ENCODE measurements at places on chromosomes 7 and 10.

- peak; percentile 7 for DNase-seq
Measured at GRCh38 chr10:59808896-59809643, 55.8 kb upstream of the MRLN start.

DNA sequence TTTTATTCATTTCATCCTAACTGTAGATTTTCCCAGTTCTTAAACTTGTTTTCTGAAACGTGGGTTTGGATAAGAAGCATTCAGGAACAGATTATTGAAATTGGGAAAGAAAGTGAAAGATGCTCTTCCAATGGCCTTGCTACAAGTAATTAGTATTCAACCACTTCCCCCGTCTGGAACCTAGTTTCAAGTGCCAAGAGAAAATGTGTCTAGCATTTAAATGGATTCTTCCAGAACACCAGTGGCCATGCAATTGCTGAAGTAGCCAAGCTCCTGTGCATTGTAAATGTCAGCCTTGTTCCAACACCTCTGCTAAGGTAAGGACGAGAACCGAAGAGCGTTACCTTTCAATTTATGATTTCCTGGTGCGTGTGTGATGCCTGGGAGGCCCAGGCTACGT, 68.2 kb downstream of the PFKFB3 start:
- no peak for DNase-seq

DNA sequence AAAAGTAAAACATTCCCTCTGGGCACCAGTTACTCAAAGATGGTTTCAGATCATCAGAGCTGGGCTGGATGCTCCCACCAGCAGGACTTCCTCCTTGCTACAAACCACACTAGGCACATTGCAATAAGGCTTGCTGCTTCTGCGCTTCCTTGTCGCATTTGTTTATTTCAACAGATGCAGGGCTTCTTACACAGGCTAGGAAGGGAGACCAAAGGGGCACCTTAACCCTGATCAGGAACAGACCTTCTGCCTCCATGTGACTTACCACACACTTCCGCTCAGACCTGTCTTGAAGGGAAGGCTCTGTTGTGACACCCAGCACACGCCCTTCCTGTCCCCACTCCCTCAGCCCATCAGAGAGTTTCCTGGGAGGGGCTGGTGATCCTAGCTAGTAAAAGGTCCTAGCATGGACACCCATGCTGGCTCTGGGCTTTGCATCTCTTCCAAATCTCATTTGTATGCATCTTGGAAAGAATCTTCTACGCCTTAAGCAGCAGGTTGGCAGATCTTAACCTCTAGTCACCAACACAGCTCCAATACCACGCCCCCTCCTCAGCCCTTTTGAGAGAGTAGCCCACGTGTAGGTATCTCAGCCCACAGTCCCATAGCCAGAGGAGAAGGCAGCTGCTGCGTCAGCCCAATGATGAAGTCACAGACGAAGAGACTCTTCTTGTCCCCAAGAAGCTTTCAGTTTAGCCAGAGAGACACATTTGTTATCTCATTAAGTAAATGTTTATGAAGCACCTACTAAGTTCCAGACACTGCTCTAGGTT, 47.1 kb upstream of the SVIL start:
- peak; percentile 99 for DNase-seq

DNA sequence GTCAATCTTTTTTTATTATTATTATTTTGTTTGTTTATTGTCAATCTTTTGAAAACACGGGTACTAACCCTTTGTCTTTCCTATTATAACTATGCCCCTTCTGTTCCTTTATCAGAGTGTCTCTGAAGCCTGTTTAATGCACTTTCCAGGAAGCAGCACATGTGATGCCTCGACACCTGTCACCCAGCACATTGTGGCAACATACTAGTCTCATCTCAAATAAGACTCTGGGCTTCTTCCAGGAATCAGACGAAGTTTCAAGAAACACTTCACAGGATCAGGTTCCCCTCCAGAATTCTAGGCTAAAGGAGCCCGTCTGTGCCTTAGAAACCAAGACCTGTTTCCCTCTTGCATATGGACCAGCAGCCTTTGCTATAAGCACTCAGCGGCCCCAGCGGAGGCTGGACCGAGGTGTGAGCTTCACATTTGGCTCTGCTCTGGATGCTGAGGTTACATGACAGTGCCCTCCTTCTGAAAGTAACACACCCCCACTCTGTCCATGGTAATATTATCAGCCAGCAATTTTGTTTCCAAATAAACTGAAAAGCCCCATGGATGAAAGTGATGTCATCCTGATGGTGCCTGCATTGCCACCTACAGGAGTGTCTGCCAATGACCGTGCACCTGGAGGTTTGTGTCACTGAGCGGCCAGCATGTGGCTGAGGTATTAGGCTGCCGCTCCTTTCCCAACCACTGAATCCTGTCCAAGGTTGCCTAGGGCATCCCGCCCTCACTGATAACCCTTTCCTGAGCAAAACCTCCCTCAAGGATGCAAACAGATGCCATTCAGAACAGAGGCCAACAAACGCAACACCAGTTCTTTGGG, 38.1 kb downstream of the MKI67 start:
- no peak for DNase-seq

- DNase-seq: no peak
Measured at GRCh38 chr10:129915526-129916378, 48.3 kb downstream of the EBF3 start.

GRCh38 chr7:151246851-151247580, 1.5 kb downstream of the SMARCD3 start:
- DNase-seq: no peak

DNA sequence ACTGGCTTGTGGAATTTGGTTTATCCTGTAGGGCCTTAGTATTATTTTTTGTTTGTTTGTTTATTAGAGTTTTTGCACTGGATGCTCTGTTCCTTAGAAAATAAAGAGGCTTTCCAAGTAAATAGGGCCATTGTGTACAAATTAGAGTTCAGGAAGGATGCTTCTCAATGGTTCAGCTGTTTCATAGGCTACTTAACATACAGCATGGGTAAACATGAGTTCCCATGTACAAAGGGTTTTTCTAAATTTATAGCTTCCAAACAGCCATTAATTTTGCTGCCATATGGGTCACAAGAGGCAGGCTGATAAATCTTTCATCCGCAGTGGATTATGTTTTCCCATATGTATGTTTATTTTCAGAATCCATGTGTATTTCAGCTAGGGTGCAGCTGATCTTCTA, 121.6 kb upstream of the WDR11 start:
- no peak for DNase-seq

DNA sequence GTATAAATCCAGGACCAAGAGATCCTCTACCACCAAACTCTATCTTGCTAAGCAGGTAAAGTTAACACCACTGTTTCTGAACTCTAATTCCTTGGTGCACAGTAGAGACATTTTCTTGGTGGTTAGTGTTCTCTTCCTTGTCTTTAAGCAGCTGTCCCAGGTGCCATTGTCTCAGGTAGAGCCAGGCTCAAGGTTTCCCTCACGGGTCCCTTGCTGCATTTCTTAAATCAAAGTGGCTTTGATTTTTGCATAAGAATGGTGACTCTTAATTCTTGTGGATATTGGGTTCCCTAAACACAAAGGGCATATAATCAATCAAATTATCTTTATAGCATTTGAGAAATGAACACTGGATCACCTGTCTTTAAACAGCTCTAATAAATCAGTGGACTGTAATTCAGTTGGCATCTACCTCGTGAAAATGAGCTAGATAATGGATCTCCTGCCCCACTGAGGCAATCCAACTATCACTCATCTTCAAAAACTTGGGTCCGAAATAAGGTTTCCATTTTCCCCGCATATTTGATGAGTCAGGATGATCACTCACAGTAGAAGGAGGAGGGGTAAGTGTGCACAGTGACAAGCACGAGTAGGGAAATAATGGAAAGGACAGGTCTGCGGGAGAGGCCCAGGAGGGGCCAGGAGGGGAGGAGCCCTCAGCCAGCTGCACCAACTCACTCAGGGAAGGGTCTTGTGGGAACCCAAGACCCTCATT, 2.4 kb downstream of the ABCC2 start:
- no peak for DNase-seq

DNA sequence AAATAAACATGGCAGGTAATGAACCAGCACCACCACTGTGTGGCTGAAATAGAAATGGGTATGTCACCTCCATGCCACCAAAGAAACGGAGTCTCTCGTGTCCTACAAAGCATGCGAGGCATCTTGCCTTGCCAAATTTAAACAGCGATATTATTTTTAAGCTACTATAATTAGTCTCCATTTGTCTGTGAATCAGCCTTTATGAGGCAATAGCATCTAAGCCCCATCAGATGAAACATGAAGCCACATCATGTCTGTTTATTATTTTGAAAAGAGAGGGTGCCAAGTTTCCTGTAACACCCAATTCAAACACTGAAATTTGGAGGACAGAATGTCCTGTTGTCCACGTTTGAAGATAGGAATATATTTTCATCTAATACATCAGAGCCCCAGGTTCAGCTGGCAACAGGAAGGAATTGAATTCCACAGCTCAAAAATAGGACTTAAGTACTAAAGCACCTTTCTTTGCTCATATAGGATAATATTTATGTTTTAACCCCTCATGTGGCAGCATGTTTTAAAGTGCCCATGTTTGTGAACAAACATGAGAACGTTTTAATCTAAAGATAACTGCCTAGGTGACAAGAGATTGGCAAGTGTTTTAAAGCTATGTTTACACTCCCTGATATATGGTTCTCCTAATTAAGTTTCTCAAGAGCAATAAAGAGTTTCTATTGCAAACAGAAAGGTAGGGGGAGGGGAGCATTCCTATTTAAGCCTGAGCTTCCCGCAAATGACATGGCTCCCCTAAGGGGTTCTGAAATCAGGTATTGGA, 86.8 kb downstream of the SORBS1 start:
- no peak for DNase-seq

DNA sequence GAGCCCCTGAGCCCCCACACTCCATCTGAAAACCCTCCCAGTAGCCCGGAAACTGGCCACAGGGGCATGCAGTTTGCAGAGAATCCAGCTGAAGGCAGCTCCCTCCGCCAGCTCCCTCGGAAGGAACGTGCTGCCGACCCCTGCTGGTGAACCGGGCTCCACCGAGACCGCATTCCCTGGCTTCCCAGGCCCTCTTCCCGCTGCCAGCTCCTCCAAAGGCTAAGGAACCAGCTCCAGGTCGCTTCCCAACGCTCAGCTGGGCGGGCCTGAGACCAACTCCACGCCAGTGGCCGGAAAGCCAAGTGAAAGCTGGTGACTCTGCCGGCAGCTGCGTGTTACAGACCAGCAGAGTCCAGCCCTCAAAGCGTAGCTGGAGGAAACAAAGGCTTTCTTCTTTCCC, 35.8 kb downstream of the GPER1 start:
- no peak for DNase-seq

- DNase-seq: no peak
Measured at GRCh38 chr10:35768011-35768410, 125.9 kb upstream of the FZD8 start.

DNA sequence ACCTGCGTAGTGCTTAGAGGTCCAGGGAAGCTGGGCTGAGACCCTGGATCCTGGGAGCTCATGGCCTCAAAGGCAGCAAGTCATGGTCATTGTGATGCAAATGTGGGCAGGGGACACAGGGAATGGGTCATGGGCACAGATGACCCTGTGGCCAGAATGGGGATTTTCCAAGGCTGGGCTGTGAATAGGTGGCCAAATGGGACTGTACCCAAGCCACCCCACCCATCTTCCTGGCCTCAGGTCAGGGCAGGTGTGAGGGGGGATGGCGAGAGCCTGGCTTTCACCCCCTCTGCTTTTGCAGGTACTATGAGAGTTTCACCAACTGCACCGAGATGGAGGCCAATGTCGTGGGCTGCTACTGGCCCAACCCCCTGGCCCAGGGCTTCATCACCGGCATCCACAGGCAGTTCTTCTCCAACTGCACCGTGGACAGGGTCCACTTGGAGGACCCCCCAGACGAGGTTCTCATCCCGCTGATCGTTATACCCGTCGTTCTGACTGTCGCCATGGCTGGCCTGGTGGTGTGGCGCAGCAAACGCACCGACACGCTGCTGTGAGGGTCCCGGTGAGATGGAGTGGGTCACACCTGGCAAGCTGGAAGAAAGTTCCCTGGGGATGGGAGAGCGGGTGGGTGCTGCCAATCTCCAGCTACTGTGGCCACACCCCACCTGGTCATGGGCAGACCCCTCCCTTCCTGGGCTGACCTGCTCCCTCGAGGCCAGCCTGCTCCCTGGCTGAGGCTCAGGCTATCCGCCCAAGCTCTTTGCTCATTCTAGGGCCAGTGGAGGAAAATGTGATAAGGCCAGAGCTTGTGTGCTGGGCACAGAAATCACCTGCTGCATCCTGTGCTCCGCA, 25.5 kb downstream of the RAMP3 start:
- DNase-seq: no peak

- no peak for DNase-seq
Measured at GRCh38 chr7:1694611-1695511, 24.8 kb downstream of the ELFN1 start.

DNA sequence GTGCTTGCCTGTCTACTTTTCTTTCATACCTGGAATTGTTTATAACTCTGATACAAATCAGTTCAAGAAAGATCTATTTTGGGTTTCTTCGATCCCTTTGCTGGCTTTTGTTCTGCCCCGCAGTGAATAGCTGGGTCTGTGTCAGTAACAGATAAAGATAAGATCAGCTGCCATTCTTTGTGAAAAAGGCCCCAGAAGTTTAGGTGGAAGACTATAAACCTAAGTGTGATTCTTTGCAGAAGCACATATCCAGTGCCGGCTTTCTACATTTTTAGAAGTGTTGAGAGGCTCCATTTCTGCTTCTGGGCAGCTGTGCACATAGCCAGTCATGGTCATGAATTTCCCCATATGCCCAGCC, 686.4 kb upstream of the C7orf33 start:
- DNase-seq: no peak

DNA sequence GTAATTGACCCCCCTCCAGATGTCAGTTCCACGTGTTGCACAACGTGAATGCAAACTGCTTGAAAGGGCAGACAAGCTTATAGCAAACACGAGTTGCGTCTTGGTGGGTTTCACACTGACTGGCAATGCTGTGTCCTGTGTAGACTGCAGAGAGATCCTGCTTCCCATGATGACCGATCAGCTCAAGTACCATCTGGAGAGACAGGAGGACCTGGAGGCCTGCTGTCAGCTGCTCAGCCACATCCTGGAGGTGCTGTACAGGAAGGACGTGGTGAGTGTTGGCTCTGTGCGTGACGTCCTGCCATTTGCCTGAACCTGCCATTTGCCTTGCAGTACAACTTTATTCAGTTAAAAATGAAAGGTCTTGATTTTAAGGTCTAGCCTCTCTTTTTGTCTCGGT, 71.1 kb downstream of the INSYN2A start:
- no peak for DNase-seq

- DNase-seq: no peak
Measured at GRCh38 chr10:114810926-114811325, 10.7 kb upstream of the FHIP2A start.

- no peak for DNase-seq
Measured at GRCh38 chr10:112524641-112525040, 77.6 kb downstream of the VTI1A start.

DNA sequence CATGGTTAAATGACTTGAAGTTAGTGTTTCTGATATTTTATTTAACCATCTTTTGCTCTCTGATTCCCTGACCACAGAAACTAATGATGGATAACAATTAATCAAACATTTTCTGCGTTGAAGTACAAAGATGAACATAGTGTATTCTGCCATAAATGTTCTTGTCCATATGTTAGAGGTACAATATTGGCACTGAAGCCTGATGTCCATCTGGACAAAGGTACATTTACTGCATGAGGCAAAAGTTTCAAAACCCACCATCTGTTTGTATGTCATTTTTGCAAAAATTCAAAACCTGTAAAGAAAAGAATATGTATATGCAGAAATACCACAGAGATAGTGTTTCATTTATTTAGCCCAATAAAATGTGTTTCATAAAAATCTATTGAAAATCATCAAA, 861.5 kb downstream of the ANKRD7 start:
- DNase-seq: no peak
